Brain microvascular endothelial cell (primary cell): ENCODE measurements at places on chromosomes 2 and 18.

DNA sequence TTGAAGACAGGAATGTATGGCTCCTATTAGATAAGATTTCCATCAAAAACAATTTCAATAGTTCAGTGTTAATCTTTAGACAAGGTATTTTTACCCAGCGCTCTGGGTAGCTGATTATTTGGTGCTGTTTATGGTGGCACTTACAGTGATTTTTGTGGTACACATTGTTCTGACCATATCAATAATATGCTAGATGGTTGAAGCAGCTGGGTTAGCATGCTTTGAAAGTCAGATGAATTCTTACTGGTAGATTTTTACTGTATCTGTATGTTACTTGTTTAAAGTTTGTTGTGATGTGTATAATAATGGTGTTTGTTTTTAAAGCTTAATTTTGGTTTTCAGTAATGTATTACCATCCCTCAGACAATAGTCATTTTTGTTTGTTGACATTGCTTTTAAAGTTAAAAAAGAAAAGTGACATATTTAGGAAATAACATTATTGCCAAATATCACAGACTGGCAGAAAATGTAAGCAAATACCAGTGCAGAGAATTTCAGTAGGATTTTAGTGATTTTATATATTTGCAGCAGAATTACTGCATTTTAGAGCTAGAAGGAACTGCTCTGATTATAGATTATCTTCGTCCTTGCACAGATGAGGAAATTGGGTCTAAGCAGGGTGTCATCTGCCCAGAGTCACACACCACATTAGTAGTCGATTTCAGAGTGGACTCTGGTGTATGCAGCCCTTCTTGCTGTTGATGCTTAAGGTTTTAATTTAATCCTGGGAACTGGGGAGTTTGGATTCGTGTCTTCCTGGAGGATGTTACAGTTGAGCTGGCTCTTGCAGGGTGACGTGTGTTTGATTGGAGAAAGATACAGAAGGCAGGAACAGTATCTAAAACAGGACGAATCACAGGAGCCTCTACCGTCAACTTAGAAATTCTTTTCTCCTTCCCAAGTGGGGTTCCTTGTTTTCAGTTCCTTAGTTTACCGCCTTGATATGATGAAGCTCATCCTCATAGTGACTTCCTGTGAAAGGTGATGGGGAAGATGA is 6.6 kb downstream of the SOCS6 start:
- DNase-seq, result no peak

- no peak for DNase-seq
Observed at GRCh38 chr2:180614776-180615175, 365.6 kb upstream of the UBE2E3 start.

DNA sequence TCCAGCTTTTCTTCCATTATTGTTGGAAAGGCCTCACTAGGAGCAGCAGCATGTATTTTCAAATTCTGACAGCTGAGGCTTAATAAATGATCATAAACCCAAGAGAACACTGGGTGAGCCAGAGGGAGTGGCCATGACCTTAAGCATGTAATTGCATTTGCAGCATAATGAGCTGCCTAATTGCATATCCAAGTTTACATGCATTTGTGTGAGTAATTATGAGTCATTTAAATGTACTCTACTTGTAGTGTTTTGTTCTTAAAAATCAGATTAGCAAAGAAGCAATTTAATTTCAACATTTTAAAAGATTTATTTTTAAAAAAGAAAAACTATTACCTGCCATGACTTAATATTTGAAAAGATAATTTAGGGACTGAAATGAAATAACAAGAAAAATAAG is 74.8 kb downstream of the NOL10 start:
- DNase-seq, result no peak

- DNase-seq, result no peak
Observed at GRCh38 chr2:235139956-235140800, 188.4 kb downstream of the SH3BP4 start.

DNA sequence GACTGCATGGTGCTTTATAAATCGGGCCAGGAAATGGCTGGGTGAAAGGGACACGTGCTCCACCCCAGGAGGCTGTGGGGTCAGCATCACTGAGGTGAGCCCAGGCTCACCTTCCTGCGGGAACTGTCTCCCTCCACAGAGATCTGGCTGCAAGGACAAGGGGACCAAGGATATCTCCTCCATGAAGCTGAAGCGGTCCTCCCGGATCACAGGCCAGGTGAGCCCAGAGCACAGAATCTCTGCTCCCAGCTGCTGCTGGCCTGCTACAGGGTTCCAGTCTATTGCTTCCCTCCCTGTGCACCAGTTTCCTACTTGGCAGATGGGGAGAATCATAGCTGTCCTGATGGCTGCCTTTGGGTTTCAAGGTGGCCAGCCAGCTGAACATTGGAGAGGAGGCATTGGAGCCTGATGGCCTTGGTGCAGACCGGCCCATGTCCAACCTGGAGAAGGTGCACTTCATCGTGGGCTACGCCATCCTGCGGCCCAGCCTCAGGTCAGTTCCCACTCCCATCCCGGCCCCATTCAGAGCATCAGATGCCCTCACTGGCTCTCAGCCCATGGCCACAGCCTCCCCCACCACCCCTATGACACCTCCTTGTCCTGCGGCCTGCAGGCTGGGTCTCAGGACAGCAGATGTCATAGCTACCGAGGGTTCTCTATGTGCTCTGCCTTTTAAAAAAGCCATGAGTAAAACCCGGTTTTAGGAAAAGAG is 33.7 kb upstream of the GPR17 start:
- no peak for DNase-seq

- no peak for DNase-seq
Observed at GRCh38 chr2:1650085-1650872, 94.0 kb downstream of the PXDN start.

DNA sequence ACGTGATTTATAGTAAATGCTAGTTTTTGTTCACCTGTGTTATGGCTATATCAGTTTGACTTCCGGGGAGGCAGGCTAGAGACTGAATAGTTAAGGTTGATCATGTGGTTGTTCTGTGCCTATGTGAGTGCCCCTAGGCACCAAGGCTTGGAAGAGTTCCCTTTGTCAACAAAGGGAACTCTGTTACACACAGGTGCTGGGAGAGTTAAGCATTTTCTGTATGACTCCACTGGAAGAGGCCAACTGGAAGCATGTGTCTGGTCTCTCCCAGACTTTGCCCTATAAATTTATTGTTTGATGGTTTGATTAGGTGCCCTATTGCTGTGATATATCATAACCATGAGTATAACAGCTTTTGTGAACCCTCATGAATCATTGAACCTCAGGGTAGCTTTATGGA is 63.8 kb downstream of the ARL6IP6 start:
- no peak for DNase-seq

DNA sequence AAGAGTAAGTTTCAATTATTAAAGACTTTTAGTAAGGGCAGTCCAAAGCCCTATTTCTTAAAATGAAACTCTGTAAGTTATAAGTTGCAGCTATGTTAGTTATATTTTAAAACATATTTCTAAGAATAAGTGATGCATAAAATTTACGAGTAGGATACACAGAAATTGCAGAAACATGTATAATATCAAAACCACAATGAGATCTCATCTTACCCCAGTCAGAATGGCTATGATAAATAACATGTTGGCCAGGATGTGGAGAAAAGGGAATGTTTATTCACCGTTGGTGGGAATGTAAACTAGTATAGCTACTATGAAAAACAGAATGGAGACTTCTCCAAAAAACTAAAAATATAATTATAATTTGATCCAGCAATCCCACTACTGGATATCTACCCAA is 201.2 kb downstream of the CBLN2 start:
- DNase-seq, result no peak

- no peak for DNase-seq
Observed at GRCh38 chr2:129374452-129374851, 605.0 kb upstream of the RAB6C start.

DNA sequence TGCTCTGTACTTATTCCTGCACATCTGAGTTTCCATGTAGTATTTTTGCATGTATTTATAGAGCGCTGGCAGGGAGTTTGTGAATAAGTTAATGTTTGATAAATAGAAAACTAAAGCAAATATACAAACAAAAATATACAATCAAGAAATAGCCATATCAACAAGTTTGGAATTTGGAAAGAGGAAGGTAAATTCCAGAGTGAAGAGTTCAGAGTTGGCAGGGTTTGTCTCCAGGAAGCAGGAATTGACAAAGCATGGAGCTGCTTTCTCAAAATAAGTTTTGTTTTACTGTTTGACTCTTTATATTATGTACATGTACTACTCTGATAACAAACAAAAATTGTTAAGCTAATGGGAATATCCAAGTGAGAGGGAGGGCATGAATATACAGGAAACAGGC is 80.3 kb downstream of the SPOPL start:
- DNase-seq, result no peak
